ENCODE measurements at places on chromosomes 5 and 9.

GRCh38 chr9:124248066-124248465 lies 9.7 kb upstream of the NEK6 start:
- no peak for DNase-seq

DNA sequence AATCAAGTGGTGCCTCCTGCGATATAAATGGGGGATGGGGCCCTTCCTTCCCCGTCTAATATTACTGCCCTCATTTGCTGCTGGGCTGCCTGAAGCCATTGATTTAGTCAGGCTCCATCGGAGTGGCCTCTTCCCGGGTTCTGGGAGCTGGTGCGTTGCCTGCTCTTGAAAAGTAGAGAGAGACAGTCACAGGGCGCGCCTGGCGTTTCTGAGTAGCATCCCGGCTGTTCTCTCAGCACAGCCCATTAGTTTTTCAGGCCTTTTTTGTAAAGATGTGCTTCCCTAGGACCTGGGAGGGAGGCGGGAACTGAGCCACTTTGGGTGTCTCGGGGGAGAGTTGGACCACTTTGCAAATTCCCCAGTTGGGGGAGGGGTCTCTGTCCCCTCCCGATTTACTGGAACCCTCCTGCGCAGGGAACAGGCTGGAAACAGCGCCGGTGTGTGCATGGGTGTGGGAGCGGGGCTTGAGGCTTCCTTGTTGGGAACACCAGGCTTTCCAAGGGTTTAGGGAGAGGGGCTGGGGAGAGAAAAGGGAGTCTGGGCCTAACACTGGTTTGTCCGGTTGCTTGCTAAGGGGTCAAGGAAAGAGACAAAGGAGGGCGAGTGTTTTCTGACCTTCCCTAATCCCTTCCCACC lies 4.7 kb downstream of the PRDM6 start:
- no peak for DNase-seq

- no peak for DNase-seq
Measured at GRCh38 chr9:137705906-137706305, 87.1 kb downstream of the EHMT1 start.

DNA sequence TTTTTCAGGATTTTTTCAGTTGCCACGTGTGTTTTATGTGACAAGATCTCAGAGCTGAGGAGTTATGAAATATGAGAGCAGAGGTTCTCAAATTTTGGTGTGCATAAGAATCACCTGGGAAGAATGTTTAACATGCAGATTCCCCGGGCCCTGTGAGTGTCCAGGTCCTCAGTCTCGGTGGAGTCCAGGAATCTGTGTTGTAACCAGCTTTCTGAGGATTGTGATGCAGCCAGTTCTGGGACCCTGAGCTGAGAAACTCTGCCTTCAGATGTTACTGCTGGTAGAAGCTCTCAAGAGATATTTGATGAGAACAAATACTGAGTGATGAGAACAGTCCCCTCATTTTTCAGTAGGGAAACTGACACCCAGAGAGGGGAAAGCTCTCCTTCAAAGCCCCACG lies 102.8 kb upstream of the SAP30L start:
- DNase-seq = no peak

DNA sequence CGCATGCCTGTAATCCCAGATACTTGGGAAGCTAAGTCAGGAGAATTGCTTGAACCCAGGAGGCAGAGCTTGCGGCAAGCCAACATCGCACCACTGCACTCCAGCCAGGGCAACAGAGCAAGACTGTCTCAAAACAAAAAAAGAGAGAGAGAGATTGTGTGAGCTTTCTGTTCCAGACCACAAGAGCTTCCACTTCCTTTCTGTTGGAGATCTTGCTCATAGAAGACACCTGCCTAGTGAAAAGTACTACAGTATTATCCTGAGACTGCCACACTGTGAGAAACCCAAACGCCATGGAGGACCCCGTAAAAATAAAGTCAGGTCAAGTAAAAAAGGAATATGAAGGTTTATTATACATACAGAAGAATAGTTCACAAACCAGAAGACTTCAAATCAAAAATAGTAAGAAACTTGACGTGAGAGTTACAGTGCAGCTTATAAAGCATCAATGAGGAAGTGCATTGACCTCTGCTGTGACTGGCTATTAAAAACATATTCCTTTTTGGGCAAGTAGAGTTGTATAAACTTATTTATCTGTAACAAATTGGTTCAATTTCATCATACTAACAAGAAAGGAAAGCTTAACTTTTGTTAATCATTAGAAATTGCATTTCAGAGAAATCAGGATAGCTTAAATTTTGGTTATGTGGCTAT lies 4.3 kb upstream of the EMB start:
- no peak for DNase-seq

GRCh38 chr5:35745193-35745592 lies 111.5 kb upstream of the IL7R start:
- DNase-seq = no peak

GRCh38 chr5:59790376-59790775 lies 103.2 kb downstream of the PDE4D start:
- no peak for DNase-seq

- no peak for DNase-seq
Measured at GRCh38 chr5:179143446-179143845, 83.3 kb downstream of the ZNF354C start.

DNA sequence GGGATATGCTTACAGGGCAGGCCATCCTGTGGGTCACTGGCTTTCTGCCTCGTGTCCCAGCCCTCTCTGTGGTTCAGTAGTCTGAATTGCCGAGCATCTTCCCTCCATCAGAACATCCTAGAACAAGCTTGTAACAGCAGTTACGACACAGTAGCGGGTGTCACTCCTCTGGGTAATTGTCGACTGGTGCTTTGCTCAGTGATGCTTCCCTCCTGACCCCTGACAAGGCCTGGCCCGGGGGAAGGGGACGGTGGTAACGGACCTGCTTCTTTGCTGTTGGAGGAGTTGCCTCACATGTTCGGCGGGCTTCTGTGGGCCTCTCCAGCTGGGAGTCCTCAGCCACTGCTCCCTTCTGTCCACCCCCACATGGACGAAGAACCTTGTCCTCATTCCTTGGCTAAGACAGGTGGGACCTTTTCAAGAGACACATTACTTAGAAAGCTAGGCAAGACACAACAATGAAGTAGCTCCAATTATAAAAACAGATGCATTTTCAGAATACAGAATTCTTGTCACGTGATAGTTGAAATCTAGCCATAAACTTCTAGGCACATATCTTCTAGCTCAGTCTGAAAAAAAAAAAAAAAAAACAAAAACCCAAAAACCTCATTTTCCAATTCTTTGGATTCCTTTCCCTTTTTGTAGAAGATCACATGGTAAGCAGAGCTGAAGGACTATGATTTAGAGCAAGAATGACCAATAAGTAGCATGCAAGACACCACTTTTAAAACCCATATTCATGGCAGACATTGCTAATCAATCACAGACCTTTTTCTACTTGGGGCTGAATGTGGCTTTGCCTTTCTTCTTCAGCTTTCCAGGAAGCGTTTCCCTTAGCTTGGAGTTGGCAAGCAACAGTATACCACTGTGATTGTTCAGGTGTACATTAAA lies 25.0 kb downstream of the HMCN2 start:
- DNase-seq = peak; percentile 65

DNA sequence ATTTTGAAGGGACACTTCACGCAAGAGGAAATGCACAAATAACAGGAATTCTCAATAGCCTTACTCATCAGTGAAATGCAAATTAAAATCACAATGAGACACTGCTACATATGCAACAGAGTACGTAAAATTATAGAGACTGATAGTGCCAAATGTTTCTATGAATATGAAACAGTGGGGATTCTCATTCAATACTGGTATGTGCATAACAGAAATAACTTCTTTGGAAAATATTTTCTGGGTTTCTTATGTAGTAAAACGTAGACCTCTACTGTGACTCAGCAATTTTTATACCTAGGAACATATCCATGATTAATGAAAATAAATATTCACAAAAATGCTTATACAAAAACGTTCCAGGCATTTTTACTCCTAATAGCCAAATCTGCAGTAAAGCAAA lies 1625.2 kb downstream of the MAT2B start:
- DNase-seq = no peak

GRCh38 chr5:134536876-134537275 lies 11.4 kb downstream of the JADE2 start:
- DNase-seq = no peak

- DNase-seq = no peak
Measured at GRCh38 chr9:135814421-135815095, 92.8 kb downstream of the CAMSAP1 start.

GRCh38 chr5:174453690-174454089 lies 270.7 kb upstream of the MSX2 start:
- no peak for DNase-seq

GRCh38 chr5:151465476-151465875 lies 18.1 kb downstream of the SLC36A1 start:
- no peak for DNase-seq

DNA sequence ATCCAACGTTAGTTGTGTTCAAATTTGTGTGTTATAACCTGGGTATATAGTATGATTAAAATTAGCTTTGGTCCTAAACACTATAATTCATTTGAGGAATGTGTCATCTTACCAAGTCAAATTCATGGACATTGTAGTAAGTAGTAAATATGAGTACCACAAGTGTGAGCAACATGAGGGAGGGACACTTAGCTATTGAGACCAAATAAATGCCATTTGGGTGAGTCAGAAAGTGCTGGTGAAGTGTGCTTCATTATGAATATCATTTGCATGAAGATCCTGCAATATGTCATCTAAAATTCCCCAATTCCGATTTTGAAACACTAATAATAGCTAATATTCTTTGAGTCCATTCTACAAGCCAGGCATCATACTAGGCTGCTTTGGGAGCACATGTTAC lies 336.7 kb upstream of the KIF2A start:
- no peak for DNase-seq

All from GM04503 (cell line).